Brain microvascular endothelial cell (primary cell): ENCODE measurements at places on chromosomes 12 and 14.
A peak's percentile ranks its signal among the peaks of the same experiment; 100 is the strongest.

DNA sequence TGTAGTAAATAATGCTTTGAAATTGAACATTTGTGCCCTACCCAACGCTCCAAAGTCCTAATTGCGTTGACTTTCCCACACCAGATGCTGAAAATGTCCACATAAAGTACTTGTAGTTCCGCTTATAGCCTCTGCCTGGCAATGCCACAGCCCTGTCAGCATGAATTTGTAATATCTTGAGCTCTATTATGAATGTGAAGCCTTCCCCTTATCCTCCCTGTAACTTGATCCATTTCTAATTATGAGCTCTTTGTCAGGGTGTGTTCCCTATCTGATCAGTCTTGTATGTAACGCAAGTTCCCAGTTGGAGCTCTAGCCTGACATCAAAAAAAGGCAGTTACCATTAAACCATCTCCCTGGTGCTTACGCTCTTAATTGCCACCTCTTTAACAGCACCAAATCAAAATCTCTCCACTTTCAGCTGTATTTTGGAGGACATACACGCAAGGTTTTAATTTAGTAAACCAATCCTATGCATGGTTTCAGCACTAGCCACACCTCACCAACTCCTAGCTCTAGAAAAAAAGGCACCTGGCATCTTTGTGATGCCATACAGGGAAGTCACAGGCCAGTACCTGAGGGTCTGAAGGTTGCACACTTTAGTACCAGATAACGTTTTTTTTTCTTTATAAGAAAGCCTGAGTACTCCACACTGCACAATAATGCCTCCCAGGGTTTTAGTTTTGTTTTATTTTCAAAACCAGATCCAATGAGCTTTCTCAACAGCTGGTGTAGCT, 69.3 kb downstream of the EEA1 start:
- no peak for DNase-seq

GRCh38 chr14:30888480-30889243, 14.3 kb downstream of the COCH start:
- DNase-seq = no peak

DNA sequence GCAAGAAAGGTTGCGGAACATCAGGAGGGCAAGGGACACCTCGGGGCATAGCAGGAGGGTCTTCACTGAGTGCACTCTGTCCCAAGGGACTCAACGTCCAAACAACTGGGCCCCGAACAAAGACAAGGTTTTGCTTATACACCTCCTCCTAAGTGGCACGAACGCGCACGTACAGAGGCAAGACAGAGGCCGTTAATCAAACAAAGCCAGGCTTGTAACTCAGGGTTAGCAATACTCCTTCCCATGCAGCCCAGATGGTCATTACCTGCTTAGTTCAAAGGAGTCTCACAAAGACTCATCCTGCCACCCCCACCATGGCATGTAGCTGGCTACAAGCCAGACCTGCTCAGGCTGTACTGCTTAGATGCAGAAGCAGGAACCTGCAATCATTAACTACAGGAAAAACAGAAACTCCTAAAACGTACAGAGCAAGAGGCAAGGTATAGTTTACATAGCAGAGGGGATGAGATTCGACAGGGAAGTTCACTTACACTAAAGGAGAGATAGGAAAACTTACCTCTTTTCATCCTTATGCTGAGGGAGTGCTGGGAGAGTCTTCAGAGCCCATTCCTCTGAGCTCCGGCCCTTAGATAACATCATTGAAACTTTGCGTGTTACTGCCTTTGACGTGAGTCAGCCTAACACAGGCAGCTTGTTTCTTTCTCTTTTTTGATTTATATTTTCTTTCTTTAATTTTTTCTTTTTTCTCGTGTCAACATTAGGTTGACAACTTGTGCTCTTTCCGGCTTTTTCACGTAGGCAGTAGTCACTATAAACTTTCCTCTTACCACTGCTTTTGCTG, 1319.1 kb downstream of the TMEM121 start:
- DNase-seq = no peak

DNA sequence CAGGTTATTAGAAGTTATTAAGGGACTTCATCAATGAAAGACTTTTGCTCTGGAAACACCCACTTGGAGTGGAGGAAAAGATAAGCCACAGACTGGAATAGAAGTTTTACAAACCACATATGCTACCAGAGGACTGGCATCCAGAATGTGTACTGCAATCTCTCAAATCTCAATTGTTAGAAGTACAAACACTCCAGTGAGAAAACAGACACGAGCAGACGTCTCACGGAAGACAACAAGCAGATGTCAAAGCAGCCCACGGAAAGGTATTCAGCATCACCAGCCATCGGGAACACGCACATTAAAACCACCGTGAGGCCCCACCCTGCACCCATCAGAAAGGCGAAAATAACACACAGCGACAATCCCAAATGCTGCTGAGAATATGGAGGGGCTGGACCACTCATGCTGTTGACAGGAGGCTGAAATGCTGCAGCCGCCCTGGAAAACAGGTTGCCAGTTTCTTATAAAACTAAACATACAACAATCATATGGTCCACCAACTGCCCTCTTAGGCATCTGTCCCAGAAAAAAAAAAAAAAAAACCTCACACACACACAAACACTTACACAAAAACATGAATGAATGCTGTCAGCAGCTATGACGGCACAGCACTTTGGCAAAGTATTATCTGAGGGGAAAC, 131.9 kb upstream of the SFSWAP start:
- DNase-seq = no peak

DNA sequence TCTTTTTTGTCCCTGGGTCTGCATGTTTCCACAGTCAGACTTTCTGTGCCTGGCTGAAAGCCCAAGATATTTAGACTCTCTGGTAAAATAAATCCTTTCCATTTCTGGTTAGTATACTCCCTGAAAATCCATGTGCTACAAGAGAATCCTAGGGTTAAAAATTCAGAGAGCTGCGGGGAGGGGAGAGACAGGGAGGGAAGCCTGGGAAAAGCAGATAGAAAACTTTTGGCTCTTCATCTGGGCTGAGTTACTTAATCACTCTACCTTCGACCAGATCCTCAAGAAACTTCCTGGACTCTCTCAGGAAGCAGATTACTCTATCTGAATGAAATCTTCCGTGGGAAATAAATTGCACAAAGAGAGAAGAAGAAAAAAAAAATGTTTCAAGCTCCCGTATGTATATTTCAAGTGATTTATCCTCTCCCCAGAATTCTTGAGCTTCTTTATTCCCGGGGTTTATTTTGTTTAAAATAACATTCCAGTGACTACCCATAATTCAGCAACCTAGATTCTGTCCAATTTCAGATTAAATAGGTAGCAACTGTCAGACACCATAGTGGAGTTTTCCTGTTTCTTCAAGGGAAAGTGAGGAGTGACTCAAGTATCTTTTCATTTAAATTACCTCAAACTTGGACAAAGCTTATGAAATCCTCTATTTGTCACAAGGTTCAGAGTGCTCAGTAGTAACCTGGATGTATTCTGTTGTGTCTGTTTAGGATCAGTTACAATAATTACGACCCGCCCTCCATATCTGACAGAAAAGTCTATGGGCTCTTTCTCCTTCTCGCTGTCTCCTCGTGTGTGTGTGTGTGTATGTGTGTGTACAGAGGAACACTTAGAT, 163.7 kb downstream of the MYRFL start:
- DNase-seq = peak; percentile 29

DNA sequence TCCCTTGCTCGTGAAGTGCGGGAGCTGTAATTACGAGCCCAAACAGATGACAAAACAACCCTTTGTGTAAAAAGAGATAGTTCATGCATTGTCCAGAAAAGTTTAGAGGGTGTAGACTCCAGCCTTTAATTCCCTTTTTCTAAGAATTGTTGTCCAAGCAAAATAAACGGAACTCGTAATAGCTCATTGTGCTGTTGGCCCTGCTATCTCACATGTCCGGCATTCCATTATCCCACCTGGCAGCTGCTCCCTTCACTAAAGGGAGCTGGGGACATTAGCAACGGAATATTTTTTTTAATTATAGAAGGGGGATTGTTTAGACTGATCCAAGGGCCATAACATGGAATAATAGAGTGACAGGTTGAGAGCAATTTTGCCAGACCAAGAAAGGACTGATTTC, 277.5 kb upstream of the TBX3 start:
- no peak for DNase-seq

GRCh38 chr14:31026077-31026449, at the start of gene STRN3:
Gene STRN3, minus strand, starts transcription at chr14:31026379. Its CDS starts 194 bp downstream, at chr14:31026185.
- no peak for DNase-seq
